GM12878 (cell line): ENCODE measurements at places on chromosomes 4 and X.

DNA sequence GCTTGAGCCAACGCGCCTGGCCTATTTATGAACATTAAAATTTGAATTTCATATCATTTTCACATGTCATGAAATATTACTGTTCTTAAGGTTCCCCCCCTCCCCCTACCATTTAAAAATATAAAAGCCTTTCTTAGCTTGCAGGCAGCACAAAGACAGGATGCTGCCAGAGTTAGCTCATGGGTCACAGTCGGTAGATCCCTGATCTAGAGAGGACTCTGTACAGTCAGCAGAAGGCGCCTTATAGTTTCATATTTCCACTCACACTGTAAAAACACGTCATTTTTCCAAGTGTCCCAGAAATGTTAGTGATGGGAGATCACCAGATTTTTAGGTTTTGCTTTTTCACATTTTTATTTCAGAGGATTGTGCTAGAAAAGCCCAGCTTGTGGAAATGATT is 12.2 kb downstream of the NOCT start:
- no peak for DNase-seq

DNA sequence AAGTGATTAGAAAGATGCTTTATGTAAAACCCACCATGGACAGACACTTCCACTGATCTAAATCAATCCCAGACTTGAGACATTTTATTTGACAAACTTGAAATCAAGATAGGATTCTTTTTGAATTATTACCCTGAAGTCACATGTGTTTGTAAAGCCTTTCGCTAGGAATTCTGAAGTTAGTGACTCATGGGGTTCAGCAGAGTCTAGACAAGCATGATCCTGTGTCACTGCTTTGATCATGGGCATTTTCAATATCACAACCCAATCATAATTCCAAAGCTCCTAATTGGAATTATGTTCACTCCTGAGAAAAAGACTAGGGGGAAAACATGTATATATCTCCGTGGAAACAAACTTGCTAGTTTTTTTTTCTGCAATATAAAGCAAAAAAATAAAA is 67.5 kb upstream of the BMP3 start:
- DNase-seq = no peak

- no peak for DNase-seq
Measured at GRCh38 chr4:7206385-7206784, 14.0 kb downstream of the SORCS2 start.

DNA sequence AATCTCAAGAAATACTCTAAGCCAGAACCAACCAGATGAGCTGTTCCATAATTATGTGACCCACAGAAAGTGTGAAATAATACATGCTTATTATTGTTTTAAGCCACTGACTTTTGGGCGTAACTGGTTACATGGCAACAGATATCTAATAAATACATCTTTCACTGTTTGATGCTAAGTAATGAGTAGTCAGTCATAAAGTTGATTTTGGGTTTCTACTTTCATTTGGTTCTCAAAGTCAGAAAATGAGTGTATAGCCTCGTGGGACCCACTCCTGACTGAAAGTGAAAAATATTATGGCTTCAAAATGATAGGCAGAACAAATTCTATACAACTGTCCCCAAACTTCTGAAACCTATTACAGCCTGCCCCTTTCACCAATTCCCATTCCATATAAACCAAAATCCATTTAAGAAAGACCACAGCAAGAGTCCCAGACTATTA is 88.0 kb upstream of the CBR4 start:
- DNase-seq = peak; percentile 43

DNA sequence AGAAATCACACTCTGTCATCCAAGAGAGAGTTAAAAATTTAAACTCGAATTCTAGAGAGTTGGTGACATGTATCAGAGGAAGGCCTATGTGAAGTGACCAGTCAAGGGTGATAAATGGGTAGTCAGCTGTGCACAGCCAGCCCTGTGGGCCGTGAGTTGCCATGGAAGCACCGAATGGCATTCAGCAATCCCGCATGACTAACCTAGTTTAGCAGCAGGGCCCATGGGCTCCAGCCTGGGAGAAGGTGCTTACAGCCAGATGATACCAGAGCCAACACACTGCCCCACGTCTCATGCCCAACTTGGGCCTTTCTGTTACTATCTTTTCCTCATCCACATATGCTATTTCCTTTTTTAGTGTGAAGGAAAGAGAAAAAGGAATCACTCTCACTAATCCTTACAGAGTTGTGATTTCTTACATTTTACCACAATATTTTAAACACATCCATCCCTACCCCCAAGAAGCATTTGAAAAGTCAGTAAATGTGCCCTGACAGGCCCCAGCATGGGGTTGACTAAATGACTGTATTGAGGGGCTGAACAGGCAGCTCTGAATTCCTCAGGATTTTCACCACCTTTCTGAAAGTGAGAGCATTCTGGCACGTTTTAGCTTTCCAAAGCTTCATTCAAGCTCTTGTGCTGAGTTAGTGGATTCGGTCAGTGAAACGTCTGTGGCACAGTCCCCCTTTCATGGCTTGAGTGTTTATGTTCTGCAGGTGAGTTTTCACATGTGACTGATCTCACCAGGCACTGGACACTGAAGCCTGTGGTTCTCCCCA is 104.2 kb downstream of the AFF1 start:
- DNase-seq = no peak

DNA sequence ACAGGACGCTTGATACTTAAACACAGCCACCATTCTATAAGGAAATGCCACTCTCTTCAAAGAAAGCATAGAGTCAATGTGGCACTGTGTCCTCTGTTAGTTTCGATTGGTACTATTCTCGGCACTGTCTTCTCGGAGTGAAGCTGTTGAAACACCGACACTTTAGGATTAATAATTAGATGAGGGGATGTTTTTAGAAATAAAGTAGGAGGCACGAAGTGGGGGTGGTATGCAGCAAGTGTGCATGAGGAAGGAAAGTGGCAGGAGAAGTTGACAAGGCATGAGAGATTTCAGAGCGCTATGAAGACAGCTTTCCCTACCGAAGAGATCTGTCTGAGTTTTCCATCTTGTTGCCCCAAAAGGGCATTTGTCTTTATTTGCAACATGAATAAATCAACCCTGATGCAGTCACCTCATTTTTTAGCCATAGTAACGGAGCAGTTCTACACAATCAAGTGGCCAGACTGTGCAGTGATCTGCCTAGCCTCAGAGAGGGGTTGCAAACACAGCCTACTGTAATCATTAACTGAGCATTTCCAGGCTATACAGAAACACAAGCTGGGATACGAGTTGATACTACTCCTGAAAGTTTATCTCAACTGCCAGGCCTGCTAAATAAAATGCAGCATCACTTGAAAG is 8.3 kb downstream of the GPRIN3 start:
- DNase-seq = no peak

- DNase-seq = no peak
Measured at GRCh38 chrX:119698845-119699244, 5.9 kb upstream of the SEPTIN6 start.

DNA sequence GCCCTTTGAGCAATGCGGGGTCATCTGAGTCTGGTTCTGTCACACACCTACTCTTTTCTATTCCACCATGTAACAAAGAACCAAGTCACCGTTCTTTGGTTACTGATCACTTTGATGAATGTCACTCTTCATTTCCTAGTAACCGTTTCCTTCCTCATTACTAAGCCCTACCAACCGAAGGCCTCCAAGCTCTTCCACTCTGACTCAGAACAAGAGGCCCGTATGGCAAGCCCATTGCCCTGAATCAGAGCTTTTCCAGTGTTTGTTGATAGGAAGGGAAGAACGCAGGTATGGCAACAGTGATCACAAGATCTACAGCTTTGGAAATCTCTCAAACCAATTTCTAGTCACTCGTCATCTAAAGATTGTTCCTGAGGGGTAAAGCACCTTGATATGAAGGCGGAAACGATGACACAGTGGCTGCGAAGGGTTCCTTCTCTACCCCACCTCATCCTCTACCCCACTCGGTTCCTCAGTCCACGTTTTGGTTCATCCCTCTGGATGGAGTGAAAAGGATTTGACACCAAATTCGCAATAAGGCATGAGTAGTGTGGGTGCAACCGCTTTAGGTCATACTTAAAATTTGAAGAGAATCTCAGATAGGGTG is 28.0 kb upstream of the CD40LG start:
- DNase-seq = no peak

- DNase-seq = no peak
Measured at GRCh38 chr4:12729384-12729783, 754.8 kb downstream of the RAB28 start.

- DNase-seq = no peak
Measured at GRCh38 chrX:119201570-119201969, 34.5 kb upstream of the PGRMC1 start.
